Panc1 (cell line): ENCODE measurements at places on chromosomes 1 and 21.

DNA sequence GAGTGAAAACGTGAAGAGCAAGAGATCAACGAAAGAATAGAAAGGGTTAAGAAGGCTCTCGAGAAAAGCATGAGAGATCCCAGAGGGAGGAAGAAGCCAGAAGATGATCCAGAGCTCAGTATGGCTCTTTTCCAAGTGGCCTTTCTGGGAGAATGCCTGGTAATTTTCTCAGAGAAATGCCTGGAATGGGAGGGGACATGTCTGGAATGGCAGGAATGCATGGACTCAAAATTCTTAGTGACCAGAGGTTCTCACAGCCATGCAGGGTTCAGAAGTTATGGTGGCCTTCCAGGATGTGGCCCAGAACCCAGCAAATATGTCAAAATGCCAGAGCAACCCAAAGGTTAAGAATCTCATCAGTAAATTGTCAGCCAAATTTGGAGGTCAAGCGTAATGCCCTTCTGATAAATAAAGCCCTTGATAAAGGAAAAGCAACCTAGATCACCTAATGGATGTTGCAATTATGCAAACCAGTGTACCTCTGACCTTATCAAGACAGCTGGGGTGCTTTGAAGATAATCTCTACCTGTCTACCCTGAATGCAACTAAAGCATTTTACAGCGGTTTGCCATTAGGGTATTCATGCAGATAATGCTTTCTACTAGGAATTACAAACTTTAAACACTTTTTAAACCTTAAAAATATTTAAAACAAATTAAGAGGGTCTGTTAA lies 53.1 kb downstream of the NBPF6 start:
- DNase-seq = no peak

DNA sequence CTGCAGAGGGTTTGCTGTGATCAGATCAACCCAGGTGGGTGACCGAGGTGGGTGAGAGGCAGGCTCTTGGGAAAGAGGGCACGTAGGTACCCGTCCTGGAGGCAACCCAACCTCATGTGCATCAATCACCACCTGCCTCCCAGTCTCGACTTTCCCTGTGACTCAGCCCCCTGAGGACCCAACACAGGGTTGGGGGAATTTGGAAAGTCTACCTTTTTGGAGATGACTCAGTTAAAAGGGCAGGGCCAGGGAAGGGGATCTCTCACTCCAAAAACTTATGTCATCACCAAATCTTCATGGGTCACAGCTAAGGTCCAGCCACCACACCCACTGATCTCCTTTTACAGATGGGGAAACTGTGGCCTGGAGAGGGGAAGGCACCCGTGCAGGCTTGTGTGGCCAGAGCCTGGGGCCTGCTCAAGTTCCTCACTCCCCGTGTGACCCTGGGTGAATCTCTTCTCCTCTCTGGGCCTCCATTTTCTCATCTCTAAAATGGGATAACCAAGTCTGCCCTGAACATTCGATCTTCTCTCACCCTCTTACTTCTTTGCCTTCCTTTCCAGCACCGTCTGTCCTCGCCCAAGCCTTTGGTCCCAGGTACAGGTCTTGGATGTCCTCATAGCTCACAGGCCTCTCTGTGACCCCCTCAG lies 34.6 kb upstream of the WNT4 start:
- no peak for DNase-seq

DNA sequence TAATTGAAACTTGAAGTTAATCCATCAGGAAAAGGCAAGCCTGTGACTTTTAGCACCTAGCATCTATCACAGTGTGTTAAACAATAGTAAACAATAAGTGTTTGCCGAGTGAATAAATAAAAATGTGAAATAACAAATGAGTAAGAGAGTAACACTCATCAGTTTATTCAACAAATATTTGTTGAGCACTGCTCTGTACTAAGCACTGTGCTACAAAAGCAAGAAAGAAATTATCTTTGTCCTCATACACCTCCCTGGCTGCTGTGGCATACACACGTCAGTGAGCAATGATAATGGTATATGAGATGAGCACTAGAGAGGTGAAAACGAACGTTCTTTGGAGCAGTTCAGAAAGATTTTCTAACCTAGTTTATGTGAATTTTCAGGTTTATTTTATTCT lies 295.0 kb upstream of the LRRC7 start:
- no peak for DNase-seq

DNA sequence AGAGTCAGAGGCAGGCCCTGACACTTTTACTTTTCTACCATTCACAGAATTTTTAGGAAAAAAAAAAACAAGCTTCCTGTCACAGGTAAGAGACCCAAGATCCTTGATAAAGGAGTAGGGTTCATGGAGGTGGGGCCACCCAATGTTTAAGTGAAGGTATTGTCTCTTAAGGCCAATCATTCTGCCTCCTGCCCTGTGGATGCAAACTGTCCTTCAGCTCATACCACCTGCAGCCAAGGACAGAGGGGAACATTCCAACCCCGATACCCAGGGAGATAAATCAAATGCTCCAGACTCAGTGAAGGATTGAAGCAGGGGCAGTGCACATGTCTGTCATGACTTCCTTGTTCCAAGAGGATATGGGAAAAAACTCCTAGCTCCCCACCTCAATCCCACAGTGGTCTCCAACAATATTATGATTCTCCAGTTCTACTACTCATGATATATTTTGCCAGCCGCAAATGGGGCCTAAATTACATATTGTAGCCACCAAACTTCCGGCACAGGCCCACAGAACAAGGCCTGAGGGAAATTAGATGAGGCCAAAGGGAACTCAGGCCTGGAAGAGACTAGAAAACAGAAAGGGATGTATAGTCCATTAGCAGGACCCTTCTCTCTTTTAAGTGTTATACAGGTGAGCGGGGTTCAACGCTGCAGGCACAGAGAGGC lies 59.5 kb downstream of the TRABD2B start:
- no peak for DNase-seq

DNA sequence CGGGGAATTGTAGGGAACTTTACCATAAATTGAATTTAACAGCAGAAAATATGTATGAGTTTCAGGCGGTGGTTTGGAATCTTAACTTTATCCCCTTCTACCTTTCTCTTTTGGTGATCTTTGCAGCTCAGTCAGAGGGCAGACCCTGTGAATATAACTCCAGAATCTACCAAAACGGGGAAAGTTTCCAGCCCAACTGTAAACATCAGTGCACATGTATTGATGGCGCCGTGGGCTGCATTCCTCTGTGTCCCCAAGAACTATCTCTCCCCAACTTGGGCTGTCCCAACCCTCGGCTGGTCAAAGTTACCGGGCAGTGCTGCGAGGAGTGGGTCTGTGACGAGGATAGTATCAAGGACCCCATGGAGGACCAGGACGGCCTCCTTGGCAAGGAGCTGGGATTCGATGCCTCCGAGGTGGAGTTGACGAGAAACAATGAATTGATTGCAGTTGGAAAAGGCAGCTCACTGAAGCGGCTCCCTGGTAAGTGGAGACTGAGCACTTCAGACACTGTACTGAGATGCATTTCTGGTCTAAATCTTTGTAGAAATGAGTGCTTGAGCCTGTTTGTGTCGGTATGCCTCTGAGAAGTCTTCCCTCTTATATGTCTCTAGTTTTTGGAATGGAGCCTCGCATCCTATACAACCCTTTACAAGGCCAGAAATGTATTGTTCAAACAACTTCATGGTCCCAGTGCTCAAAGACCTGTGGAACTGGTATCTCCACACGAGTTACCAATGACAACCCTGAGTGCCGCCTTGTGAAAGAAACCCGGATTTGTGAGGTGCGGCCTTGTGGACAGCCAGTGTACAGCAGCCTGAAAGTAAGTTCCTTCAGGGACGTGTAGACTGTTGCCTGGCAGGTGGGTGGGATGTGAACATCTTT lies 1.5 kb downstream of the CCN1 start:
- DNase-seq = peak; percentile 96

GRCh38 chr1:111803951-111804350 lies 48.2 kb downstream of the DDX20 start:
- no peak for DNase-seq

- DNase-seq = no peak
These were observed 23.8 kb downstream of the AJAP1 start for GRCh38 chr1:4678066-4678717.

- DNase-seq = peak; percentile 59
These were observed 5.8 kb upstream of the SDHB start for GRCh38 chr1:17059391-17060305.

- no peak for DNase-seq
These were observed 3.1 kb upstream of the VAMP4 start for GRCh38 chr1:171744986-171745385.

DNA sequence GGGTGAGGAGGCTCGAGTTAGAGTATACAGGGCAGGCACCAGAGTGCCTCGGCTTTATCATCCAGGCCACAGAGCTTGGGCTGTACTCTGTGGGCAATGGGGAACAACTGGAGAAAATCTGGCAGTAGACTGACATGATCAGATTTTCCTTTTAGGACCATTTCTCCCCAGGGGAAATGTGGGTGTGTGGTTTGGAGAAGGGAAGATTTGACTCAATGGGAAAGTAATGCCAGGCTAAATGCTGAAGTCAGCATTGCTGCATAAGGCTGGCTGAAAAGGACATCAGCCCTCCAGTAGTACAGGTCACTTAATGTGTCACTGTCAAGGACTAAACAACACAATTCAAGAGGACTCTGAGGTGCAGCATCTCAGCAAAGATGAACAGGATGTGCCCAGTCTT lies 5.0 kb downstream of the FYB2 start:
- no peak for DNase-seq

DNA sequence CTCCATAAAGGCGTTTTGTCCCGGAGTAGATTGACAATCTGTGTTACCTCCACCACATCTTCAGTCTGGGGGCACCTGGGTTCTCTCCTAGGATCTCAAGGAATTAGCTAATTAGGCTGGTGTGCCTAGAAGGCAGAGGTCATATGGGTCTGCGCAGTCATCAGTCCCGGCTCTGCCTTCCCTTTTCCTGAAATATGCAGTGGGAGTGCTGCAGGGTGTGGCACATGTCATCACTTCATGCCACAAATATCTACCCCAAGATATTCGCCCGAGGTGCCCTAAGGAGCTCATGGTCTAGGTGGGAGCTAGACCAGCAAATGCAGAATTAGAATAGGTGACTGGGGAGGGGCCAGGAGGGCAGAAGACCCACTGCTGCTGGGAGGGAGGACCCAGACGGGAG lies 42.9 kb downstream of the ACTL8 start:
- DNase-seq = no peak

DNA sequence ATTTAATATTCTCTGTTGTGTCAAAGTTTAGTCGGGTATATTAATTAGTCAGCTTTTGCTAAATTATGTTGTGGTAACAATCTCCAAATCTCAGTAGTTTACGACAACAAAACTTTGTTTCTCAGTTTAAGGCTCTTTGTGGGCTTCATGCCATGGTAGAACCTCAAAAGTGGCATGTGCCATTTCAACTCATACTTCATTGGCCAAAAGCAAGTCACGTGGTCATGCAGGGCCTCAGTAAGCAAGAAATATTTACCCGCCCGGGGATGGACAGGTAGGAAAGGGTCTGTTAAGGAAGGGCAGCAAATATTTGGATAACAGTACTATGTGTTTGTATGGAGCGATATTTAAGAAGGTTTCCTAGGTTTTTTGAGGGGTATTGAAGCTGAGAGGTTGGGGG lies 38.6 kb downstream of the ITSN1 start:
- no peak for DNase-seq

GRCh38 chr1:87867626-87868025 lies 538.9 kb downstream of the LMO4 start:
- no peak for DNase-seq

GRCh38 chr1:187096689-187097088 lies 267.9 kb downstream of the PLA2G4A start:
- no peak for DNase-seq

GRCh38 chr1:204947747-204948146 lies 77.1 kb downstream of the NFASC start:
- DNase-seq = no peak

DNA sequence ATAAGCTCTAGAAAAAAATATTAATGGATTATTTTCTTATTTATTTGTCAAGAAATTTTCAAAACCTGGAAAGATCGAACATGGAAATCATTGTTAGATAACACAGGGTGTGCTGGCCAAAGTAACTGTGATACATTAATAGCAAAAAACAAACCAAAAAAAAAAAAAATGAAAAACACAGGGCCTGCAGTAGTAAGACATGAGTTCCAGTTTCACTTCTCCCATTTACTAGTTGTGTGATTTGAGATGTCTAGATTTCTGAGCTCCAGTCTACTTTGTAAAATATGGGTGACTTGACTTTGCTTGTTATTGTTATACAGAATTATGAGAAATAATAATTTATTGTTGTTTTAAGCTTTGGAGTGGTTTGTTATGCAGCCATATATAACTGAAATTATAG lies 13.6 kb downstream of the FAM177B start:
- DNase-seq = no peak

DNA sequence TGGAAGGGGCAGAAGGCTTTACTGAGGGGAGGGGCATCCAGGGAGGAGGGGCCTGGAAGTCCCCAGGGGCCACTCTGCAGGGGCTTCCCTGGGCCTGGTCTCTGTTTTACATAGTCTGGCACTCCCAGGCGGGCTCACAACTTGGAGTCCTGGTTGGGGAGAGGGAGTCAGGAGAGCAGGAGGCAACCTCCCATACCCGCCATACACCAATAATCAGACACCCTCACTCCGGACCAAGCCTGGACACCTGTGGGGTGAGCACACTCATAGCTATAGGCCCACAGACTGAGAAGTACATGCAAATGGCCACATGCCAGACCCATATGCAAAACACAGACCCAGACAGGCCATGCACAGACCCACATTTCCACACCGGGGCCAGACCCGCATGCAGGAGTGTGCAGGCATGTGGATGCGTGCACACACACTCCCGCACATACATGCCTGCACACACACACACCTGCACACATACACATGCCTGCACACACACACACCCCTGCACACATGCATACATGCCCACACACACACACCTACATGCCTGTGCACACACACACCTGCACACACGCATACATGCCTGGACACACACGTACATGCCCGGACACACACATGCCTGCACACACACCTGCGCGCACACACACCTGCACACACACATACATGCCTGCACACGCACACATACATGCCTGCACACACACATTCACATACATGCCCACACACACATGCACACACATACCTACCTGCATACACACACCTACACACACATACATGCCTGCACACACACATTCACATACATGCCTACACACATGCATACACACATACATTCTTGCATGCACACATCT lies 89.5 kb upstream of the RUNX3 start:
- DNase-seq = no peak

DNA sequence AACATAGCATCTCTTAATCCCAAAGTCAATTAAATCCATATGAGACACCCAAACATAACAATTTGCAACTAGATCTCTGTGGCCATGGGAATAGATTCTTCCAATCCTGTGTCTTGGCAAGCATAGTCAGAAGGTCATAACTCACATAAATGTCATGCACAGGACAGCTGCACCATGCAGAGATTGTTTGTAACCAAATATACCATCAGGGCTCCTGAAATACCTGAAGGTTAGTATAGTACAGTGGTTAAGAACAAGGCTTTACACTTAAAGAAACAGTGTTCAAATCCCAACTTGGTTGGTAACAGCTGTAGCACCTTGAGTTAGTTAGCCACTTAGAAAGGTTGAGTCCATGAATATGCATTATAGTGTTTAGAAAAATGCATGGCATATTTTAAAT lies 82.6 kb upstream of the CCDC190 start:
- no peak for DNase-seq

GRCh38 chr1:154859786-154860155 lies 10.3 kb downstream of the KCNN3 start:
- DNase-seq = no peak
